ENCODE measurements at places on chromosomes 12 and 14.

- DNase-seq: no peak
Observed at GRCh38 chr14:91872011-91872501, 4.7 kb upstream of the TC2N start.

GRCh38 chr12:11780521-11781101, 131.1 kb downstream of the ETV6 start:
- no peak for DNase-seq

DNA sequence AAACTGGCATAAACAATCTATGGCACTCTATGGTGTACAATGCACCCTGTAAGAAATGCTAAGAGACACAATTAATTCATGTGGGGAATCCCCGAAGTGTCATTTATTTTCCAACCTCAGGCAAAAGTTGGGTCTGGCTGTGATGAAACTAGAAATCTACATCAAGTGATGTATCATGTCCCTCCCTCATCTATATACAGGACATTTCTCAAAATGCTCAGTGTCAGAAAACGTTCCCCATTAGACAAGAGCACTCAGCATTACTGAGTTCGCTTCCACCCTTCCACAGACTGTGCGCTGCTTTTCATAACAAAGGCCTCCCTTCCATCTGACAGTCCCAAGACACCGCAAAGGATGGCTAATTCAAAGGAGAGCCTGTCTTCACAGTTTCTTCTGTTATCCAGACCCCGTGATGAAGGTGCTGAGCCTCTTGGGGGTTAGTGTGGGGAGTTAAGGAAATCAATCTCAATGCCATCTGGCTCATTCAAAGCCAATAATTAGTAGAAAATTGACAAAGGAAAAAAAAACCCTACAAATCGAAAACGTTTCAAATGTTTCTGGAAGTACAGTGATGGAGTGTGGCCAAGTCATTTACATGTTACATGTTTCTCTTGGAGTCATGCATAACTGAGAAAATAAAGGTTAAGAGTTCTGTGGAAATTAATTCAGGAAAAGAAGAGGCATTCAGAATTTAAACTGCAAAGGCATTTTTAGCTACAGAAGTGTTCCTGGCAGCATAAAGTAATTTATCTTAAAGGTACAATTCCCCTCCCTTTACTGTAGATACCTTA, 7.5 kb downstream of the CCDC88C start:
- DNase-seq: no peak

GRCh38 chr12:39846971-39847650, 227.5 kb upstream of the ABCD2 start:
- no peak for DNase-seq

GRCh38 chr12:116813271-116814041, 67.8 kb downstream of the HRK start:
- no peak for DNase-seq

- DNase-seq: no peak
Observed at GRCh38 chr12:32036477-32037263, 70.0 kb upstream of the BICD1 start.

- DNase-seq: no peak
Observed at GRCh38 chr12:51962737-51963136, 11.2 kb downstream of the ACVR1B start.

GRCh38 chr14:91383439-91383838, 34.2 kb downstream of the CCDC88C start:
- DNase-seq: no peak

DNA sequence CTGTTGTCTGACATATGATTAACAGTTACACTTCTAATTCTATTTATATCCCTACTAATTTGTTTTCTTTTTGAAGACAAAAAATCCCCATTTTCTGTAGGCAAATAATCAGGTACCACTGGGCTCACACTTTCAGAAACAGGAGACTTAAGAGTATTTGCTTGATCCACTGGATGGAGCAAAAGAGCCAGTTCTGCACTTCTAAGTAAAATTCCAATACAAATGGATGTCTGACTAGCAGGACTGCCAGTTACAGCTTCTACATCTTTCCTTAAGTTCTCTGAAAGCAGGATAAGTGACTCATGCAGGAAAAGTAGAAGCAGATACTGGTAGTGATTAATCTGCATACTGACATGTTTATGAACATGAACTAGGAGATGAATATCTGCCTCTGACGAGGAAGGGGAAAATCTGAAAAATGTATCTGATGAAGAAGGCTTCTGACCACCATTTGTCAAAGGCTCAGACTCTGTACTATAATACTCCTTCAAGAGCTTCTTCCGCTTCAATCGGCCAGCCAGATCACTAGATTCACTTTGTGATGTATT, 73.8 kb upstream of the ANKS1B start:
- DNase-seq: no peak

GRCh38 chr14:79482825-79483224, 728.5 kb downstream of the DIO2 start:
- no peak for DNase-seq

DNA sequence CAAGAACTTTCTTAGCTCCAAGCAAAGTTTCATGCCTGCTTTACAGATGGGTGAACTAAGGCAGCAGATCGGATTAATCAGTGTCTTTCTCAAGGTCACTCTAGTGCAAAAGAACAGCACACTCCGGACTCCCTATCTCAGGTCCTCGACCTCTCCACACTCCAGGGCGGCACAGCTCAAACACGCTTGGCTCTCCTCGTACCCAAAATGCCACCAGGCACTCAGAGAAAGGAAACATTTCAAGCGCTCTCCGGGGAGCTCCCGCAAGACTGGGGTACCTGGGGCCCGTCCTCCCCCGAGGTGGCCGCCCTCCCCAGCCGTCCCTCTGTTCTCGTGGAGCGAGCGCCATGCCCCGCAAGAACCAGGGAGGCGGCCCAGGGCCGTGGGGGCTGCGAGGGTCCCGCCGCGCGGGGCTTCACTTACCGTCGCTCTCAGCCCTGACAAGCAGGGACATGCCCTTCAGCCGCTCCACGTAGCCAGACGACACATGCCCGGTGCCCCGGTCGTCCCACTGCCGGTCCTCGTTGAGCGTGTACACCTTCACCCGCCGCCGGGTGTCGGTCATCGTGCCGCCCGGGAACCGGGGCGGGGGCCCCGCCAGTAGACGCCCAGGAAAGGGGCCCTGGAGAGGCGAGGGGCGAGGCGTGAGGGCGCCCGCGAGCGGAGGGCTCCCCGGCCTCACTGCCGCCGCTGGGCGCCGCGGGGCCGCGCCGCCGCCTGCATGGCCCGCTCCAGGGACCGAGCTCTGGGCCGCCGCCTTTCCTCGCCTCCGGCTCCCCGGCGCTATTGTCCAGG, 830 bp downstream of the PPP4R3A start:
- no peak for DNase-seq

DNA sequence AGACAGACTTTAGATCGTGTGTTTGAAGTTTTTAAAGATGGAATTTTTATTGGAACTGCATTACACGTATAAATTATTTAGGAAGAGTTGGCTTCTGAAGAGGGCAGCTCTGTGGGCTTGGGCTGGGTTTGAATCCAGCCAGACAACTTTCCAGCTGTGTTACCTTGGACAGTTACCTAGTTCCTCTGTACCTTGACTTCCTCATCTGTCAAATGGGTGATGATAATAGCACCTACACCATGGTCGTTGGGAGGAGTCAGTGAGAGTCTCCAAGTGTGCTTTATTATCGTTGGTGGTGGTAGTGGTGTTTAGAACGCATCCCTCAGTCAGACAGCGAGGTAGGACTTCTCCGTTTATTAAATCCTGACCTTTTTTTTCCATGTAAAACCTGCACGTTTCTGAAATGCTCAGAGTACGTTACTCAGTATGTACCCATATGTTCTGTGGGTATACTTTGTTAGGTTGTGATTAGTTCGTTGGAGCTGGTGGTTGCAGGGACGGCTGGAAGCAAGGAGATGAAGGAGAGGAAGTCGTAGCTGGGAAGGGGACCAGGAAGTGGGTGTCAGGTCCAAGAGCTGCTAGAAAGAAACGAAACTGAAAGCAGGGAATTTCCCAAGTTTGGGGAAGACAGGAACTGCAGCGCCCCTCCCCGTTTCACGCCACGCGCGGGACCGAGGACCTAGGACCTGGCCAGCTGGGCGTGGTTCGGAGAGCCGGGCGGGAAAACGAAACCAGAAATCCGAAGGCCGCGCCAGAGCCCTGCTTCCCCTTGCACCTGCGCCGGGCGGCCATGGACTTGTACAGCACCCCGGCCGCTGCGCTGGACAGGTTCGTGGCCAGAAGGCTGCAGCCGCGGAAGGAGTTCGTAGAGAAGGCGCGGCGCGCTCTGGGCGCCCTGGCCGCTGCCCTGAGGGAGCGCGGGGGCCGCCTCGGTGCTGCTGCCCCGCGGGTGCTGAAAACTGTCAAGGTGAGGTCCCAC, at the start of gene OAS3:
Gene OAS3, plus strand, starts transcription at position 734 of the 979 bp plus-strand sequence. Its CDS starts 57 bp downstream, at position 791.
- DNase-seq: no peak

- DNase-seq: no peak
Observed at GRCh38 chr14:52077256-52077979, 8.6 kb upstream of the NID2 start.

GRCh38 chr12:15323480-15323879, 1.2 kb downstream of the PTPRO start:
- DNase-seq: no peak

GRCh38 chr12:129903956-129904829, at the start of gene TMEM132D:
Gene TMEM132D, minus strand, starts transcription at chr12:129904025.
- DNase-seq: no peak

DNA sequence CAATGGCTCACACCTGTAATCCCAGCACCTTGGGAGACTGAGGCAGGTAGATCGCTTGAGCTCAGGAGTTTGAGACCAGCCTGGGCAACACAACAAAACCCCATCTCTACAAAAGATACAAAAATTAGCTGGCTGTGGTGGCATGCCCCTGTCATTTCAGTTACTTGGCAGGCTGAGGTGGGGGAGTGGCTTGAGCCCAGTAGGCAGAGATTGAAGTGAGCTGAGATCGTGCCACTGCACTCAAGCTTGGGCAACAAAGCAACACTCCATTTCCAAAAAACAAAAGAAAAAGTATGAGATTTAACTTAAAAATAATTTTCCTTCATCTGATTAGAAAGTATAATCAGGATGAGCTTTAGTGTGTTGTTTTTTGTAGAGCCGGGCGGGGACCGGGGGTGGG, 47.9 kb upstream of the BCAT1 start:
- DNase-seq: no peak

- no peak for DNase-seq
Observed at GRCh38 chr12:43988838-43989560, 153.1 kb downstream of the TMEM117 start.

DNA sequence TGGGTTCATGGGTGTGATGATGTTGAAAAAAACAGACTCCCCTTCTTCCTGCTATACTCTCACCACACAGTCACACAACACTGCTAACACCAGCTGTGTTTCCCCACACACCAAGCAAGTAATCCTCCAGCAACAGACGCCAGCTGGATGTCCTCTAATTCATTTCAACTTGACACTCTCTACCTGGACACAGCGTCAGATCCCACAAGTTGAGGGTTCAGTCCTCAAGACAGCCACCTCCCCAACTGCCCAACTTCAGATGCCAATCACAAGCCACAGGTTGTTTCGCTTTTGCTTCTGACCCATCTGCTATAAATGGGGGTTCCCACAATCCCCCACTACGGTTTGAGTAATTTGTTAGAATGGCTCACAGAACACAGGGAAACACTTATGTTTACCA, 49.3 kb downstream of the TMEM30B start:
- no peak for DNase-seq

DNA sequence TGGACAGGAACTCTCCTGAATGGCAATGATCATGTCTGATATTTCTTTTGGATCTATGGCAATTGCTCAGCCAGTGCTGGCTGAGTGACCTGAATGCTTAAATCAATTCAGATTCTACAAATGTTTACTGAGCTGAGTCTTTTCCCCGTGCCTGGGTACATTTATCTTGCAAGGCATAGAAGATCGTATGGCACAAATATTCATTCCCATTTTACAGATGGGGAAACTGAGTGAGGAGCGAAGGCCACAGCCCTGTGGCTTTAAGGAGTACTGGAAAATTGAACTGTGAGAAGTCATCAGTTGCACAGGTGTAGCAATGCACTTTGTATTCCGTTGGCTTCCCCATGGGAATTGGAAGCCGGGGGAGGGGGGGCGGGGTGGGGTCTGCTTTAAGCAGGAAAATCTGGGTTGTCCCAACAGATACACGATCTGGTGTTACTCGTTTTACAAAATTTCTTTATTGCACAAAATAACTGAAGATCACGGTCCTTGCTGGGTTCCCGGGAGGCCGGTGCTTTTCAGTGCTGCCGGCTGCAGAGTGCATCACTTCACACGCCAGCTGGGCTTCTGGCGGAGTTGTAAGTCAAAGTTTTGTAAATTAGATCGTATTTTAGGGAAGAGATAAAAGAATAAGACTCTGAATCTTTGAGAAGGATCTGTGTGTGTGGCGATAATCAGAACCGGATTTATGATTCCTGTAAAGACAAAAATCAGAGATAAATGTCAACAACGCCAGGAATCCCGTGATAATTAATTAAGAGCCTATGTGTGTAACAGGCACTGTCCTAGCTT, 75.0 kb upstream of the MAP1LC3B2 start:
- DNase-seq: no peak

DNA sequence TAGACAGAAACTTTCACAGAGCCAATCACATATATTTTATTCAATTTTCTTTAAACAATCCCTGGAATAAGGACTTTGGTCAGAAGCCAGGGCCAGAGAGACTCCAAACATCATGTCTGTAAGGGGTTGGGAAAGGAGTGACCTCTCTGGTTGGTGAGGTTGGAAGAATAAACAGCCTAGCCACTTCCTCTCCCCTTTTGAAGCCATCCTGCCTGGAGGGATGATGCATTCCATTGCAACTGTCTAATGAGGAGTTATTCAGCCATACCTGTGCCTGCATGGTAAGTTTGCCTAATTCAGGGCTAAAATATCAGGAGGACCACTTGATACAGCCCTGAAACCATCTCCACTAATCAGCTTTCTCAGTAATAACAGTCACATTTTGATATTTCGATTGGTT, 299.8 kb downstream of the KCNH5 start:
- DNase-seq: no peak

DNA sequence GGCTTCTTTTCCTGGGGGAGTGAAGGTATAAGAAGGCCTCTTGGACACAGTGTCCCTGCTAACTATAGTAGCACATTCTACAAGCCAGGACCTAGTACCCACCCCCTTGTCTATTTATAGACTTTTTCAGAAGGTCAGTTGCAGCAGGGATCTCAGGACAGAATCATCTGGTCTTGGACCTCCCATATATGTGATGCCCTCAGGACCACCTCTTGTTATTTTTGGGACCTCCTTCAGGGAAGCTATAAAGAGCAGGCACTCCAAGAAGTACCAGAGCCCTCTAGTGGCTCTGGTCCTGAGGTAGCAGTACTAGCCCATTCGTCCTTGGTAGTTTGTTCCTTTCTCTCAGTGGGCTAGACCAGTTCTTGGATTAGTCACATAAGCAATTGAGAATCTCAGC, 4.3 kb downstream of the COQ10A start:
- DNase-seq: no peak

GRCh38 chr12:83121897-83122622, 435.4 kb downstream of the TMTC2 start:
- no peak for DNase-seq

DNA sequence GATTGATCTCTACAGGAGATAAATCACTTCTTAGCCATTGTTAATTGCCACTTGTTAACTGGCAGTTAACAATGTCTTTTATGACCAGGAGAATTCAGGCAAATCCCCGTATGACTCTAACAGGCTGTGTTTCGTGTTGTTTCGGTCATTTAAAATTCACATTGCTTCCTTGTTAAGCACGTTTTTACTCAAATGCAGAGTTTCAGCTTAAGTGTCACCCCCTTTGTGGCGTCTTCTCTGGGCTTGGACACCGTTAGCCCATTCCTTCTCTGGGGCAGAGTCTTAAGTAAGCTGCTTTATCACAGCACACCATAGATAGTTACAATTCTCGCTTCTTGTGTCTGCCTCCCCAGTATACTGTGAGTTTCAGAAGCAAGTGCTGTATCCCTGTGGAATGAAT, 205.4 kb downstream of the EPS8 start:
- DNase-seq: no peak

All from NCI-H2081 treated with DMSO at 0.1 percent for 48 hours (cell line).